NCI-H2081 treated with DMSO at 0.1 percent for 48 hours (cell line): ENCODE measurements at places on chromosomes 7 and 10.

DNA sequence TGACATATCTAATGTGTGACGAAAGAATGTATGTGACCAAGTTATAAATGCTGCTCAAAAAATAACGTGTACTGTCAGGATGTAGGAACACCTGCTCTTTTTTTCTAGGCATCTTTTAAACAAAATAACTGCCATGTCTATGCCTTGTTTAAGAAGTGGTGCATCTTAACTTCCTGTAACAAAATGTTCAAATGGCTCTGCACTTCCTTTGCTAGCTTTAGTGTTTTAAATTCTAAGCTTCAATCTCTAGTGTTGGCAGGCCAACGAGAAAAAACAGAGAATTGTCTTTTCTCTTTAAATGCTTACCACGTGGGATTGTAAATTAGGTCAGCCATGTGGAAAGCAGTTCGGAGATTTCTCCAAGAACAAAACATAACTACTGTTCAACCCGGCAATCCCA, 14.6 kb upstream of the PDSS1 start:
- no peak for DNase-seq

DNA sequence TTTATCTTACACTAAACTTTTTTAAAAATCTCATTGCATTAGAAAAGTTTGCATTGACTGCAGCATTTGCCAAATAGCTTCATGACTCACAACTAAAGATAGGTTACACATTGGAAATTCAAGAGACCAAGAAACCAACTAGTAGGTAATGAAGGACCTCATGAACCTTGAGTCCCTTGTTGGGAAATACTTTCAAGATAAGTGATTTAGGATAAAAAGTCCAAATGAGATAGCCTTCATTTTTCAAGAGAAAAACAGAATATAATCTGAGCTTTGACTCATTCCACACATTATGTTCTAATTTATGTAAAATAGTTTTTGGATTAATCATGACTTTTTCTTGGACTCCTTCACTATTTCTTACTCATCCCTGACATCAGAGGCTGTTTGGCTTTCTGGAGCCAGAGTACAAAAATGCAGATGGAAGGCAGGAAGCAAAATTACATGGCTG, 13.1 kb upstream of the LIPF start:
- no peak for DNase-seq

GRCh38 chr7:74217455-74218342, 7.9 kb downstream of the LAT2 start:
- DNase-seq = no peak

DNA sequence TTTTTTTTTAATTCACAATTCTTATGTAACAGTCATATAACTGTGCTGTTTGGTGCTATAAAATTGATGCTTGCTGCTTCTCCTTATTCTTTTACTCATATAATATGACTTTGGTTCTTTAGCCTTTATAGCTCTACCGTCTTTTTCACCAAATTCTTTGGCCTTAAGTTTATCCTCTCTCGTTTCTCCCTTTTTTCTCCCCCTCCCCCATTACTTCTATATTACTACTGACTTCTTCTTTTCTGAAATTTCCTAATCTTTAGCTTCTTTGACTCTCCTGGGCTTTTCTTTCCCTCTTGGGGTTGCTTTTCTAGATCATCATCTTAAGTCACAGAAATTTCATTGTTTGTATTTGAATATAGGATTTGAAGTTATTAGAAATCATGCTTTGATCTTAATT, 3.8 kb downstream of the BCCIP start:
- DNase-seq = no peak

DNA sequence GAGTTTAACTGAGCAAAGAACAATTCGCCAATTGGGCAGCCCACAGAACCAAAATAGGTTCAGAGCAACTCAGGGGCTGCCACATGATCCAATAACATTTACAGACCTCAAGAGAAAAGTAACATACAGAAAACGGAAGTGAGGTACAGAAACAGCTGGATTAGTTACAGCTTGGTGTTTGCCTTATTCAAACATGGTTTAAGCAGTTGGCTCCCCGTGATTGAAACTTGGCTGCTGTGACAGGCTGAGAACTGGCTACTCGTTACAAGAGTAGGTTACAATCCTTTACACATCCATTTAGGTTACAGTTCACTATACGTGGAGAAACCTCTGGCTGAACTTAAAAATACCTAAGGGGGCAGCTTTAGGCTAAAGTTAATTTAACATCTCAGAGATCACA, 673.1 kb upstream of the PHF14 start:
- no peak for DNase-seq

DNA sequence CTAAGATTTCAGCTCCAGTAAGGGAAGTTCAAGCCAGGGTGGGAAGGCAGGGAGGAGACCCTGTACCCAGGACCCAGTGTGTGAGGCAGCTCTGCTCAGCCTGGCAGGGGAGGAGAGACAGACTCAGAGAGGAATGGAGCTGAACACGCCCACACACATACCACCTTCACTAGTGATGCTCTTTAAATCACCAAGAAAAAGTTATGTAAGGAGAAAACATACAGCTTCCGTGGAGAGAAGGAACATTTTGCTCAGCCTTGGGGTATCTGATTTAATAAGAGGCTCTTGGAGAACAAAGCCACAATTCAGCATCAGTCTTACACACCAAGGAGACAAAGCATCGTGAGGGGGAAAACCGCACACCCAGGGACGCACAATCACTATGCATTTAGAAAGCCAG, 62.9 kb downstream of the PRKAG2 start:
- DNase-seq = no peak
